ENCODE measurements at places on chromosomes 16 and 17. TPM values are rescaled to one million over a fixed set of nuclear protein-coding genes. Genes with fewer than 3 reads are reported as not detected.

GRCh38 chr16:69508033-69508755 lies 57.6 kb upstream of the NFAT5 start:
- DNase-seq: no peak

DNA sequence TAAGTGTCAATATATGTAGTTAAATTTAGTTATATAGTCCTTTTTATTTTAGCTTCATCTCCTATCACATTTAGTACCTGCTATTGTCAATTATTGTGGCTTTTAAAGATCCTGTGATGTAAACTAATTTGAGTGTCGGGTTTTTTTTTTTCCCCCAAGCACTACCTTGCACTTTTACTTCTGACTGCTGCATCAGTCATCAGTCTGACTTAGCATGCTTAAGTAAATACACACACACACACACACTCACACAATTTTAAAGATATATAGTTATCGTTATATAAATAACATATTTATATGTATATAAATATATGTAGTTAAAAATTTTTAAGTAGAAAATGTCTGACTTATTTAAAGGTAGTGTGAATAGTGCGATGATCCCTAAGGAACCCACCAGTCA lies 127.2 kb downstream of the BCAS3 start:
- DNase-seq: no peak

DNA sequence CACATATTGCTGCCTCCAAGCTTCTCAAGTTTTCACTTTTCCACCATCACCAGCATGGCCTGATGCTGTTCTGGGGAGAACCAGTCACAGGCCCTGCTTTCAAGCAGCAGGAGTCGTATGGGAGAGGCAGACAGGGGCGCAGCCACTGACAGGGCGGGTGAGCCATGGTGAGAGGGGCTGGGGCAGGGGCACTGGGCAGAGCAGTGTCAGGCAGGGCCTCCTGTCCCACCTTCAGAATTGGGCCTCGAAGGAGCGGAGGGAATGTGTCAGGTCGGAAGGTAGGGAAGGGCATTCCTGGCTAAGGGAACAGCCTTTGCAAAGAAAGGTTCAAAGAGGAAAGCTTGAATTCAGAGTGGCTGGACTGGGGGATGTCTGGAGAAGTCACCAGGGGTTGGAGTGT lies 4.9 kb upstream of the MAP2K3 start:
- DNase-seq: no peak

- DNase-seq: no peak
Measured at GRCh38 chr17:78826421-78826820, 14.2 kb downstream of the USP36 start.

- DNase-seq: no peak
Measured at GRCh38 chr17:83053739-83054451, 25.5 kb upstream of the METRNL start.

SMIM5 gene
- 9.2 TPM for polyA plus RNA-seq

DNA sequence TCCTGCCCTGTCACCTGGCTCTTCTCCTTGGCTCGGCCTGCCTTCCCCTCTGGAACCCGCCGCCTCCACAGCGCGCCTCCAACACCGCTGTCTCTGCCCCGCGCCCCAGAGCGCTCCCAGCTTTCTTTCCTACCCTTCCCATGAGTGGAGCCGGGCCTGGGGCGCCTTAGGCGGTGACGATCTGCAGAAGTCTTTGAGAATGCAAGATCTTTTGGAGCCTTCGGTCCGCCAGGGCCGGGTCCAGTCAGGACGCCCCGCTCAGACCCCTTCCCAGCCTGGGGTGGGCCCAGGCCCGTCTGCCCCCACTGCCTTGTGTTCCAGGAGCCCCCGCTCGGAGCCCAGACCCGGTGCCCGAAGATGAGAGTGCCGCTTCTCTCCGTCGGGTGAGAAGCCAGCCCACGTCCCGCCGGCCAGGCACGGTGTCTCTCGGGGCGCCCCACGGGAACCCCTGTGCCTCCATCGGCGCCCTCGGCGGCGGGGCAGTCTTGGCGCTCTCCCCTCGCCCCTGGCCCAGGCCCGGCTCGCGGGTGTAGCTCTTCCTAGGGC lies 40.0 kb downstream of the MRM1 start:
- no peak for DNase-seq

FSCN2 gene
- polyA plus RNA-seq: 1.6 TPM

USP43 gene
- polyA plus RNA-seq: 7.3 TPM

- DNase-seq: no peak
Measured at GRCh38 chr16:75482434-75483205, 12.6 kb downstream of the CHST6 start.

TBC1D28 gene
- polyA plus RNA-seq: not detected

SULT1A4 gene
- 14.6 TPM for polyA plus RNA-seq

GRCh38 chr16:66147291-66147690 lies 219.2 kb upstream of the CDH5 start:
- no peak for DNase-seq

C16orf86 gene
- polyA plus RNA-seq: 2.5 TPM

DNA sequence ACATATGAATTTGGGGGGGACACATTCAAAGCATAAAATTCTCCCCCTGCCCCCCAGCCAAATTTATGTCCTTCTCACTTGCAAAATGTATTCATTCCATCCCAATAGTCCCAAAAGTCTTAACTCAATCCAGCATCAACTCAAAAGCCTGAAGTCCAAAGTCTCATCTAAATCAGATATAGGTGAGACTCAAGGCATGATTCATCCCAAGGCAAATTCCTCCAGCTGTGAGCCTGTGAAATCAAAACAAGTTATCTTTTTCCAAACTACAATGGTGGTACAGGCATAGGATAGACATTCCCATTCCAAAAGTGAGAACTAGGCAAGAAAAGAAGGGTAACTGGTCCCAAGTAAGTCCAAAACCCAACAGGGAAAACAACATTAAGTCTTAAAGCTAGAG lies 5.9 kb upstream of the GOSR2 start:
- DNase-seq: no peak

- DNase-seq: no peak
Measured at GRCh38 chr16:1379304-1380076, 27.8 kb downstream of the GNPTG start.

GRCh38 chr16:66639091-66639885 lies 34.8 kb downstream of the CMTM3 start:
- no peak for DNase-seq

- DNase-seq: no peak
Measured at GRCh38 chr17:42674755-42675347, 1.9 kb downstream of the PLEKHH3 start.

ITPRIPL2 gene
- 19.3 TPM for polyA plus RNA-seq

DNA sequence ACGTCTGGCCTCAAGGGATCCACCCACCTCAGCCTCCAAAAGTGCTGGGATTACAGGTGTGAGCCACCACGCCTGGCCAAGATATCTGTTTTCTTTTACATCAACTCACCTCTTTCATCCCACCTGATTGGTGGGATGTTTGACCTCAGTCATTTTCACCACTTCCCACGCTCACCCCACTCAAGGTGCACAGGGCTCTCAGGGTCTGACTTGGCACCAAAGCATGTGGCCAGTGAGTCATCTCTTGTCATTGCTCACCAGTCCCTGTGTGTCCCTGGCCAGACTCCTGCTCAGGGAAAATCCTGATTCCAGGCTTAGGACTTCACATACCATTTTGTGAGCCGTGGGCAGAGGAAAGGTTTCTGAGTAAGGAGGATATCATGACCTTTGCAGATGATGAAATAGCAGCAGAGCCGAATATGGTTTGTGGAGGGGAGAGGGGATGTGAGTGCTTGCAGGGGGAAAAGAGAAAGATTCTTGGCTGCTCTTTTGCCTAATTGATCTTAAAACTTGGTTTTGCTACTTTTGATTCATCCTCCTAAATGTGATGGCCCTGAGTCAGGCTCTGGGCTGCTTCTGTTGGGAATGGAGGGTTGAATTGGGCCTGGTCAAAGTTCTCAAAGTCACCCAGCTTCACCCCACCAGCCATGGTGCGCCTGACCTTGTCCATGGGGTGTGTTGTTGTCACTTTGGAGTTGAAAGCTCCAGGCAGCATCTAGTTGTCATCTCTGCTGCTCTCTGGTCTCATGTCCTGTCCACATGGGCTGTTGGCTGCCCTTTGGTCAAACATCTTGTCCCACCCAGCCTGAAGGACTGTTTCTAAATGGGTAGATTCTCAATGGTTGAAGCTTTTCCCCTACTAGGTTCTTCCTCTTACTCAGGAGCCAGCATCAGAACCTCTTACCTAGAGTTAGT lies 6.0 kb upstream of the KCNH6 start:
- DNase-seq: no peak

DNA sequence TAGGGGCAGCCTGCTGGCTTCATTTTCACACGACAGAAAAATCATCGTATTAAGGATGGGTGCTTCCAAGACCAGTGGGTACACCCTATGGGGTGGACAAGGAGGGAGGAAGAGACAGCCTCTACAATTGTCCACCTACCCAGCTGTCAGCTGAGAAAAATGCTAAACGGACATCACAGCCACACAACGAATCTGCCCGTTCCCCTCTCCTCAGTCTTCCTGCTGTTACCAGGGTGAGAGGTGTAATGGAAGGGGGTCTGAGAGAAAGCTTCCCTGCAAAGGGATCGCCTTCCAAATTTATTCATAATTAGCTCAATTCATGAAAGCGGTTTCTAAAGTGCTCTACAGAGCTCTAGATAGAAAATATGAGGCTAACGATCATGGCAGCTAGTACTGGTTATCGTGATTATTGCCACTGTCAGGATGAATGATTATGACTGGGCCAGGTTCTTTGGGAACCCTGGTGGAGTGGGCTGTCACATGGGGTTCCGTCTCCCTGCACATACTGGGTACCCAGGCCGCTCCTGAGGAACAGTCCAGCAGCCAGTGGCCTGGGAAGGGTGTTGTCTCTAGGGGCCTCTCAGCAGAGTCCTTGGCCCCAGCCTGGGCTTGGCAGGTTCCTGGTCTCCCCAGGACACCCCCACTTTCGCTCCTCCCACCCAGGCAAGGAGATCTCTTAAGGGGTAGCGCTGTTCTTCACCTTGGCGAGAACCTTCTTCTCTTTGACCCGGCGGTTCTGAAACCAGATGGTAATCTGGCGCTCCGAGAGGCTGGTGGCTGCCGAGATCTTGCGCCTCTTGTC lies 2.2 kb downstream of the HOXB13 start:
- DNase-seq: no peak

TMIGD1 gene
- polyA plus RNA-seq: not detected
